Activated CD4-positive, alpha-beta T cell treated with anti-CD3 and anti-CD28 coated beads, Interleukin-2, amount 10 ng/mL, durations not matched to agents 24 days and 14 days (primary cell): ENCODE measurements at places on chromosomes 13 and 19. TPM values are rescaled to one million over a fixed set of nuclear protein-coding genes. Genes with fewer than 3 reads are reported as not detected.
A peak's percentile ranks its signal among the peaks of the same experiment; 100 is the strongest.

DNA sequence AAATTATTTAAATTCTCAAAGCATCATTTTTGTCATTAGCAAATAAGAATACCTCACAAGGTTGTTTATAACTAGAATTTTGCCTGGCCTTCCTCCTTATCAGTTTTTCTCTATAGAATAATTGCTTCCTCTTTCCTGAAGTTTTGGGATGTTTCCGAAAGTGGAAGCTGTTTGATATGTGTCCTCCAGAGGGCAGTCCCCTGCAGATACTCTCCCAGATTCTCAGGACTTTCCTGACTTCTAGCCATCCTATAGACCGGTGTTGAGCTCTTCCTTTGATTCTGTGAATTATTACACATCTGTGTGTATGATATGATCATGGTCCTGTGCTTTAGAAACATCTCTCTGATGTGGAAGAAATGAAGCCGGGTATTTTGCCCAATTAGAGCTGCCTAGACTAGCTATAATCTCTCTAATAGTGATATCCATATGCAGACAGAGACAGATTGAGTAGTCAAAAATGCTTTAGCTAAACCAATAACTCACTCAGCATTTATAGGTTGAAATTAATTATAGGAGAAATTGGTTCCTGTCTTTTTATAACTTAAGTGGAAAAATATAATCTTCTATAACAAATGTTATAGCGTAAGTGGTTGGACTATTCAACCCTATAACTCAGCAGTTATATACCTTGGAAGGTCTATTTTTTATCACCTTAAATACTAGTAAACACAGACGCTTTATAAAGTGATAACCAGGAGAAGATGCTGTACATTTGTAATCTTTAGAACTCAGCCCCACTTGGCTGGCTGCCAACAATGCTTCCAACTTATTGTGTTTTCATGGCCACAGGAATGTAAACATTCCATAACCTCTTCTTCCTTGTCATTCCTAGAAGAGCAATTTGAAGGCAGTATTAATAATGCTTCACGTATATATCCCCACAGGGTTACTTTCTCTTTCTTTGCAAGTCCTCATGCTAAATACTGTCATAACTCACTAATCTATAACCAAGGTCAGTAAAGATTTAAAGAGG lies 201.0 kb upstream of the RXFP2 start:
- no peak for DNase-seq
- no peaks in the 10 kb centered on the region for H3K36me3 ChIP-seq
- no peaks in the 10 kb centered on the region for H3K4me1 ChIP-seq
- H3K27me3 ChIP-seq: no peaks in the 10 kb centered on the region
- no peak overlapping the region for H3K4me3 ChIP-seq

DNA sequence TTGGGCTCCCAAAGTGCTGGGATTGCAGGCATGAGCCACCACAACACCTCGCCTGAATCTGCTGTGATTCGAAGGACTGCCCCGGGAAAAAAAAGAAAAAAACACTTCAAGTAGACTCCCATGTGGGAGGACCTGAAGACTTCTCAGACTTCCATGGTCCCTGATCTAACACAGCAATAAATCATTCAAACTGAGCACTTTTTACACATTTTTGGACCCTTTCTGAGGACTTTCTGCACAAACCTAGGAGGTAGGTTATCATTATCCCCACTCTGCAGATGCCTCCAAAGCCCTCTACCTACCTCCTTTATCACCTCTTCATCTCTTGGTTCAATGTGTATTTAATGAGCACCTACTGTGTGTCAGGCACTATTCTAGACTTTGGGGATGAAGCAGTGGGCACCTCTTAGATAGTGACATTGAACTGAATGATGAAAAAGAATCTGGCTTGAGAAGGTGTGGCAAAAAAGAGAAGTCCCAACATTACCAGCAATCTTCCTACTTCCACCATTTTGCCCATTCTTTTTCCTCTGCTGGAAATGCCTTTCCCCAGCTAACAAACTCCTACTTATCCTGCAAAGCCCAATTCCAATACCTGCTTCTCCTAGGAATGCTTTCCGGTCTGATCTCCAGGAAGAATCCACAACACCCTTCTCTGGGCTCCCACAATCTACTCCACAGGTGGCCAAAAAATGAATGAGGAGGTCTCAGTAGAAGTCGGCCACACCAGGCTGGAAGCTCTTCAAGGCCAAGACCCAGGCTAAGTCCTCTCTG lies 1.6 kb upstream of the CLPP start:
- peaks cover 19% of the 10 kb centered on the region for H3K36me3 ChIP-seq
- no peaks in the 10 kb centered on the region for H3K27me3 ChIP-seq
- no peak overlapping the region for H3K4me3 ChIP-seq
- H3K4me1 ChIP-seq: peaks cover 15% of the 10 kb centered on the region
- peak; percentile 54 for DNase-seq

- DNase-seq: peak; percentile 82
- peaks cover 56% of the 10 kb centered on the region for H3K36me3 ChIP-seq
- H3K4me1 ChIP-seq: peaks cover 15% of the 10 kb centered on the region
- H3K27me3 ChIP-seq: no peaks in the 10 kb centered on the region
- no peak overlapping the region for H3K27ac ChIP-seq
Measured at GRCh38 chr19:17778251-17778967, 16.5 kb upstream of the B3GNT3 start.

- H3K27ac ChIP-seq: no peak overlapping the region
- peaks cover 2% of the 10 kb centered on the region for H3K36me3 ChIP-seq
- no peak for DNase-seq
Measured at GRCh38 chr19:57010541-57010940, 109.2 kb upstream of the USP29 start.

DNA sequence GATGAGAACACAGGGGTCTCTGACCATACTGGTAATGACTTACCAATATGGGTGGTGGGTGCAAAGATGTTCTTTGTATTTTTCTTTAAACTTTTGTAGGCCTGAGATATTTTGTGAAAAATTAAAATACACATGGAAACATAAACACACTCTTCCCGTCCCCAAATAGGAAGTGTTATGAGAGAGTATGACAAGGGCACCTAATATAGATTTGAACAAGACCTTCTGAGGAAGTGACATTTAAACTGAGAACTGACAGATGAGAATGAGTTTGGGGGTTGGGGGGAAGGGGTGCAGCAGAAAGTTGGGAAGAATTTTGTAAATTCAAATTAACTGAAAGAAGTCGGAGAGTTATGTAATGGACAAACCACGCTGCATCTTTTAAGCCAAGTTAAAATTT lies 224.2 kb downstream of the RGCC start:
- H3K36me3 ChIP-seq: peaks cover 16% of the 10 kb centered on the region
- no peak for DNase-seq

DNA sequence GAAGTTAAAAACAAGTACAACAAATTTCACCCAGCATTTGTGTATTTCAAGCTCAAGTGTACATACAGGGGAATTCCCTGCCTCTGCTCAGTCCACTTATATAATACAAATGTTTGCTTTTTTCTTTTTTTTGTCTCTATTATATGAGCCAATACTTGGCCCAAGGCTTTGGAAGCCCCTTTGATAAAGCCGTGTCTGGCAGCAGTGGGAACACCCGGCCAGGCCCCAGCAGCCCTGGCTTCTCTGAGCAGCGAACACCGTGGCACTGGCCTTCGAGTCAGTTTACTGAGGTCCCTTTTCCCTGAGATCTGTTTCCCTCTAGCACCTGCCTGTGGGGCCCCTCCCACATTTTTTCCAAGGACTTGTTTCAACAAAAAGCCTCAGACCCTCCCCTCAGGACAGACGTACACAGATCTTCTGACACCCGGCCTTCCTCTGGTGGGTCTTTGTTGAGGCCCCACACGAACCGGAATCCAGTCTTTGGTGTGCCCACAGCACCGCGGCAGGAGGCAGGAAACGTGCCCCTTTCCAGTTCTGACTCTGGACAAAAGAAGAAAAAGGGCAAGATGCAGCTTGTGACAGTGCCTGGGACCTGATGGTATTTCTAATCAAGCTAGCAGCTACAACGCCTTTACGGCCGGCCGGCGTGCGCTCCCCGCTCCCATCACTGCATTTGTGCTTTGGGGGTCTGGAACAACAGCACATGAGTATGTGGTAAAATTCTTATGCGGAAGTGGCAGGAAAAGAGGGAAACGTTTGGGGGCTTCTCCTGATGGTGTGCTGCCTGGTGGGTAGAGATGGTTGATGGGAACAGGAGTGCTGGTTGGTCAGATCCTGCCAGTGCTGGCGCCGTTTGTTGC lies 13.8 kb downstream of the SIPA1L3 start:
- no peak overlapping the region for H3K27ac ChIP-seq
- no peak overlapping the region for H3K4me3 ChIP-seq
- H3K36me3 ChIP-seq: peaks cover 7% of the 10 kb centered on the region
- peaks cover 9% of the 10 kb centered on the region for H3K4me1 ChIP-seq

DNA sequence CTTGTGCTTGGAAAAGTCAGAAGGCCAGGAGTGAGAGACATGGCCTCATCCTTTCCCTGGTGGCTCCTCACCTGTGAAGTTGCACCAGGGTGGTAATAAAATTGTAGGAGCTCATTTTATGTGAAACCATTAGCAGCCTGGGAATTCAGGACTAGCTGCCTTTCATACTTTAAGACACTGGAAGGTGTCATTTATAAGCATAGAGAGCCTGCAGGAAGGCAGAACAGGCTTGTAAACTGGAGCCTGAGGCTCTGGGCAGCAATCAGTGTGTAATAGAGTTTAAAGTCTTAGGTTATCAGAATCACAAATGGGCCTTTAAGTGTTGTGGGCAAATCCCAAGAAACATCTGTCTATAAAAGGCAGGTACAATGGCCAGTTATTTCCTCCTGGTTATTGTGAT lies 127.2 kb downstream of the TM9SF2 start:
- H3K36me3 ChIP-seq: no peaks in the 10 kb centered on the region
- H3K4me1 ChIP-seq: no peaks in the 10 kb centered on the region
- H3K27me3 ChIP-seq: peaks cover 3% of the 10 kb centered on the region

DNA sequence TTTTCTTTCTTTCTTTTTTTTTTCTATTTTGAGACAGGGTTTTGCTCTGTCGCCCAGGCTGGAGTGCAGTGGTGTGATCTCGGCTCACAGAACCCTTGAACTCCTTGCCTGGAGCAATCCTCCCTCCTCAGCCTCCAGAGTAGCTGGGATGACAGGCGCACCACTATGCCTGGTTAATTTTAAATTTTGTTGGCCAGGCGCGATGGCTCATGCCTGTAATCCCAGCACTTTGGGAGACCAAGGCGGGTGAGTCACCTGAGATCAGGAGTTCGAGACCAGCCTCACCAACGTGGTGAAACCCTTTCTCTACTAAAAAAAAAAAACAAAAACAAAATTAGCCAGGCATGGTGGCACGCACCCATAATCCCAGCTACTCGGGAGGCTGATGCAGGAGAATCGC lies 8.7 kb upstream of the SBNO2 start:
- no peak overlapping the region for H3K4me3 ChIP-seq
- no peaks in the 10 kb centered on the region for H3K36me3 ChIP-seq
- DNase-seq: no peak
- H3K27me3 ChIP-seq: peaks cover 2% of the 10 kb centered on the region
- H3K4me1 ChIP-seq: peaks cover 16% of the 10 kb centered on the region

GRCh38 chr13:99303863-99304521 lies 3.2 kb downstream of the GPR183 start:
- DNase-seq: peak; percentile 86
- H3K36me3 ChIP-seq: peaks cover 44% of the 10 kb centered on the region

DNA sequence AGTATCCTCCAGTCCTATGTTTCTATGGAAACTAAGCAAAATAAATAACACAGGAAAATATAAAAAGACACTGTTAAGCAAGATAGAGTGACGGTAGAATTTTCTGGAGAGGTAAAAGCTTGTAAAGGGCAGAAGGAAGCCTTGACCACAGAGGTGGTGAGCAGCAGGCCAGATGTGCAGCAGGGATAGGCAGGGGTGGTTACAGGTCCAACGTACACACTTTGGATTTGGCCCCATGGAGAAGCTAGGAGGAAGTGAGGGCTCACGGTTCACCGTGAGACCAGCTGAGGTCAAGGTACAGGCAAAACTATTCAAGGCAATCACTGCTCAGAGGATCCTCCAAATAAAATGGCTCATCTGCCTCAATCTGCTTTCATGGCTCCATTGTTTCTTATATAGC lies 242.8 kb downstream of the B3GLCT start:
- no peak overlapping the region for H3K27ac ChIP-seq
- H3K4me1 ChIP-seq: no peaks in the 10 kb centered on the region
- H3K4me3 ChIP-seq: no peak overlapping the region
- H3K36me3 ChIP-seq: no peaks in the 10 kb centered on the region
- DNase-seq: no peak

DNA sequence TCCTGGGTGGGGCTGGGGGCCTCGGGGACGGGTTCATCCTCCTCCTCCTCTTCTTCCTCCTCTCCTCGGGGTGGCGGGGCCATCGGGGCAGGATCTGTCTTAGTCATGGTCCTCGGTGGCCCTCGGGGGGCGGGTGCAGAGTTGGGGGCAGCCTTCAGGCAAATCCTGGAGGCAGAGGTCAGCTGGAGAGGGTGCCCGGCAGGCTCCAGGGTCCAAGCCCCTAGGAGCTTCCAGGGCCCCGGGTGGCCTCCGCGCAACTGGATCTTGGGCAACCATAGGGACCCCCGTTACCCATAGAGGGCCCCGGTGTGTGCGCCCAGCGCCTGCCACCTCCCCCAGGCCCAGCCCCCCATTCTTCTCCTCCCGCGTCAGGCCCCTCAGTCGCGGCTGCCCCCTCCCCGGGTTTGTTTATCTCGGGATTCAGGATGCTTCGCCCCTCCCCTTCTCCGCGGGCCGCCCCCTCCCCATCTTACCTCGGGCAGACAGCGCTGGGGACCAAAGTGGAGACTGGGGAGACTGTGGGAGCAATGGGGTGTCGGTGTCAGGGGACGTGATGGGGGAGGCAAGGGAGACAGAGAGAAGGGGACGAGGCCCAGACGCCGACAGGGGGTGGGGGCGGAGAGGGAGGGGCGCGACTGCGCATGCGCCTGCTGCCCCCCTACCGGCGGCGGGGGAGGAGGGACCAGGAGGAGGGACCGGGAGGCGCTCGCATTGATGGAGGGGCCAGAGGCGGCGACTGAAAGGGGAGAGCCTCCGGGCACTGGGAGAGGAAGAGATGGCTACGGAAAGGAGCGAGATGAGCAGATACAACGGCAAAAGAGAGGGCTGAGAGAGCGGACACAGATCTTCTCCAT lies at the start of gene CLIP3:
CLIP3 (minus strand) TSS at position 623 of the 854 bp plus-strand sequence; CDS start at position 107, 516 bp downstream.
- H3K4me1 ChIP-seq: peaks cover 26% of the 10 kb centered on the region
- no peaks in the 10 kb centered on the region for H3K27me3 ChIP-seq
- H3K36me3 ChIP-seq: peaks cover 29% of the 10 kb centered on the region
- peak within 1 kb of the TSS; percentile 14 for H3K27ac ChIP-seq

- DNase-seq: no peak
- H3K27me3 ChIP-seq: no peaks in the 10 kb centered on the region
- H3K4me1 ChIP-seq: no peaks in the 10 kb centered on the region
Measured at GRCh38 chr19:13561461-13561860, 55.2 kb upstream of the CACNA1A start.

- no peaks in the 10 kb centered on the region for H3K4me1 ChIP-seq
- DNase-seq: no peak
- no peaks in the 10 kb centered on the region for H3K36me3 ChIP-seq
- H3K27ac ChIP-seq: no peak overlapping the region
- peaks cover 38% of the 10 kb centered on the region for H3K27me3 ChIP-seq
Measured at GRCh38 chr13:29875646-29876045, 25.2 kb upstream of the UBL3 start.

The APOC4 gene
- total RNA-seq: not detected in 2 replicates

The CASP14 gene
- not detected in 2 replicates for total RNA-seq

The GFY gene
- not detected in 2 replicates for total RNA-seq

The FAAP24 gene
- total RNA-seq: 10.0 and 10.1 TPM in 2 replicates

The TMPRSS9 gene
- 0.09 TPM in 1 of 2 replicates, not detected in the other for total RNA-seq

The ATP4B gene
- not detected in 2 replicates for total RNA-seq
